Calu3 (cell line): ENCODE measurements at places on chromosomes 6 and 20. TPM values are rescaled to one million over a fixed set of nuclear protein-coding genes. Genes with fewer than 3 reads are reported as not detected.

DNA sequence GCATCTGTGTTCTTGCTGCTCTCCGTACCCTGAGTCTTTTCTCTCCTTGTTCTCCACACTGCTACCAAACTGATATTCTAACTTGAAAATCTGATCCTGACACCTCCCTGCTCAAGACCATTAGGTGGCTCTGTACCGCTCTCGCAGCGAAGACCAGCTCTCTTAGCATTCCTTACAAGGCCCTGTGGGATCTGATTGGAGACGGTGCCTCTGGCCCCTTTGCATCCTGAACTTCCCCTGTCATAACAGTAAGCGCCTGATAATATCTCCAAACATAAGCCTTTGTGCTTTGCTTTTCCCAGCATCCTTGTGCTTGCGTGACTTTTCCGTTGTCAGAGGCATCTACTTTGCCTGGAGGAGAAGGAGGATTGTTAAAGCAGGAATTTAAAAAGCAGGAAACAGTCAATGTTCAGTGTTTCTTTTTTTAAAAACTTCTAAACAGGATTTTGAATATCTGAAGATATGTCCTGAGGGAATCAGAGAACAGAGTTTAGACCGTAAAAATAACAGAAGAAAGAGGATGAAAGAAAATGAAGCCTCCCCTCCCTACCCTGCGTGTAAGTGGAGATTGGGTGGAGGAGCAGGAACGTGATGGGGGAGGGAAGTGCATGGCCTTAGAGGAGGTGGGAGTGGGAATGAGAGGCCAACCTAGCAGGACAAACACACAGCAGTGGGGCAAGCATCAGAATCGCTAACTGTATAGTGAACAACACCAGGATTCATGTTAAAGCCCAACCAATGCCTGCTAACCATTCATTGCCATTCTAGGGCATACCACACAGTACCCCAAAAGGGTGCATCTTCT is 89.2 kb upstream of the STMND1 start:
- DNase-seq = no peak
- no peaks in the 10 kb centered on the region for H3K27me3 ChIP-seq
- H3K4me3 ChIP-seq = no peak overlapping the region
- H3K27ac ChIP-seq = no peak overlapping the region
- no peaks in the 10 kb centered on the region for H3K36me3 ChIP-seq

- H3K36me3 ChIP-seq = peaks cover 59% of the 10 kb centered on the region
- DNase-seq = peak; percentile 94
- H3K4me1 ChIP-seq = peaks cover 40% of the 10 kb centered on the region
- H3K4me3 ChIP-seq = peak overlapping the region; percentile 43
These were observed 20.1 kb downstream of the MRPS18A start for GRCh38 chr6:43667245-43668150.

GRCh38 chr6:45132059-45132458 is 196.1 kb upstream of the RUNX2 start:
- no peaks in the 10 kb centered on the region for H3K36me3 ChIP-seq
- no peaks in the 10 kb centered on the region for H3K27me3 ChIP-seq
- no peak overlapping the region for H3K4me3 ChIP-seq
- no peaks in the 10 kb centered on the region for H3K4me1 ChIP-seq
- DNase-seq = no peak
- no peak overlapping the region for H3K27ac ChIP-seq

Gene SRSF12
- 1.7 and 1.8 TPM in 2 replicates for total RNA-seq

GRCh38 chr20:42204109-42204660 is 586.0 kb upstream of the CHD6 start:
- no peaks in the 10 kb centered on the region for H3K36me3 ChIP-seq
- H3K4me3 ChIP-seq = no peak overlapping the region
- no peaks in the 10 kb centered on the region for H3K4me1 ChIP-seq
- no peak overlapping the region for H3K27ac ChIP-seq
- H3K27me3 ChIP-seq = no peaks in the 10 kb centered on the region

DNA sequence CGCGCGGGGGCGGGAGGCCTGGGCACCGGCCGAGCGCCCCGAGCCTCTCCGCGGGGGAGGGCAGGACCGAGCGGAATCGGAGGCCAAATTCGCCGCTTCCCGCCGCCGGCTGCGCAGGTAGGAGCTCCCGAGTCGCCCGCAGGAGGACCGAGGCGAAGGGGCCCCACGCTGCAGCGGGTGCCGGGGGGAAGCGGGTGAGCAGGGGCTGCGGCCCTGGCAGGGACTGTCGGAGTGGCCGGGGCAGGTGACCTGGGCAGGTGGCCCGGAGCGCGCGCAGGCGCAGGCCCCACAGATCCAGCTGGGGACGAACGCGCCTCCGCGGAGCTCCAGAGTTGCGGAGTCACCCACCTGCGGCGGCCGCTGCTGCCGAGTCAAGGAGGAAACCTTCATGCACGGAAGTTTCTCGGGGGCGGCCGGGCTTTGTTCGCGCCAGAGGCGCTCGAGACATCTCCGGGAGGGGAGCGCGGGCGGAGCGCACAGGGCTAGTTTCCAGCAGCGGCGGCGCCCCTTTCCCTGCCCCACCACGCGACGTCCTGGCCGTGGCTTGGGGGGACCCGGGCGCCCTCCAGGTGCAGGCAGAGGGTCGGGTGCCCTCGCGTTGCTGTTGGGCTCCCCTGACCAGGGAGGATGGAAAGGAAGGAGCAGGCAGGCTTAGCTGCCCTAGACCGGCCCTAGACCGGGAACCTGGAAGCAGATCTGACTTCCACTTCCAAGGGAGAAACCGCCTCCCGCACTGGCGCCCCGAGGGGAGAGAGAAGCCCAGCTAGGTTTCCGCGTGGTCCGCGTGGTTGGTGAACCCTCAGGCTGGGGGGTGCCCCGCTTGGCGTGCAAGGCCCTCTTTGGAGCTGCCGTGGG is 590 bp downstream of the SLCO4A1 start:
- H3K27me3 ChIP-seq = peaks cover 25% of the 10 kb centered on the region
- H3K27ac ChIP-seq = peak overlapping the region; percentile 30
- peaks cover 41% of the 10 kb centered on the region for H3K36me3 ChIP-seq
- peak overlapping the region; percentile 92 for H3K4me3 ChIP-seq

Gene LZTS3
- total RNA-seq = 10.4 and 11.4 TPM in 2 replicates

Gene C6orf118
- total RNA-seq = not detected in 2 replicates

Gene ERVFRD-1
- not detected in 2 replicates for total RNA-seq

Gene MOG
- total RNA-seq = not detected in 2 replicates

GRCh38 chr20:54043076-54043967 is 27.1 kb downstream of the BCAS1 start:
- no peak overlapping the region for H3K27ac ChIP-seq
- H3K27me3 ChIP-seq = peaks cover 33% of the 10 kb centered on the region
- H3K36me3 ChIP-seq = no peaks in the 10 kb centered on the region
- DNase-seq = no peak
- H3K4me1 ChIP-seq = no peaks in the 10 kb centered on the region

Gene MEP1A
- total RNA-seq = not detected in 2 replicates

DNA sequence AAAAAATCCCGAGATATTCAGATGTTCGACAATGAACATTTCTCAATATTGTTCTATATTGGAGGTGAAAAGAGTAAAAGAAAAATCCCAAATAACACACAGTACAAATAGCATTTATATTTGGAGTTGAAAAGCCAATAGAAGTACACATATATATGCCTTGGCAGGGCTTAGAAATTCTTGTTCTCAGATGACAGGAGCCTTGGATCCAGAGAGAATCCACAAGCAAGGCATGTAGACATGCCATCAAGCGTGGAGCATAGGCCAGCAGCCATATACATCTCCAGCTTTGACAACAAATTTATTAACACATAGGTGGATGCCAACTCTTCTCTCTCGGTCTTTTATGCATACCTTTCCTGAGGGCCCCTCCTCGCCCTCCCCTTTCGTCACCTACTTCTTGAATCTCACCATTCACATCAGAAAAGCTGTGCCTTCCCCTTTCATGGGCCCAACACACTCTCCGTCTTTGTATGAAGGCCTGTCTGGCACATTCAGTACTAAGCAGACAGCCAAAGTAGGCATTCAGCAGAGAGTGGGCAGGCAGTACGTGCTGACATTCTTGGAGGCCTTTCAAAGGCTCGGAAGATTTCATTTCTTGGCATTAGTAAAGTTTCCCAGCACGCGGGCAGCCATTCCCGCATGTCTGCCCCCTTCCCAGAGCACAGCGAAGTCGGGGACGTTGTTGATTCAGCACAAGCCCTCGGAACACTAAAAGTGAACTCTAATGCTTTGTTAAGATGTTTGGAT is 18.2 kb downstream of the NEDD9 start:
- no peak for DNase-seq
- no peak overlapping the region for H3K4me3 ChIP-seq
- H3K27me3 ChIP-seq = no peaks in the 10 kb centered on the region
- peak overlapping the region; percentile 72 for H3K27ac ChIP-seq
- H3K4me1 ChIP-seq = peaks cover 69% of the 10 kb centered on the region

DNA sequence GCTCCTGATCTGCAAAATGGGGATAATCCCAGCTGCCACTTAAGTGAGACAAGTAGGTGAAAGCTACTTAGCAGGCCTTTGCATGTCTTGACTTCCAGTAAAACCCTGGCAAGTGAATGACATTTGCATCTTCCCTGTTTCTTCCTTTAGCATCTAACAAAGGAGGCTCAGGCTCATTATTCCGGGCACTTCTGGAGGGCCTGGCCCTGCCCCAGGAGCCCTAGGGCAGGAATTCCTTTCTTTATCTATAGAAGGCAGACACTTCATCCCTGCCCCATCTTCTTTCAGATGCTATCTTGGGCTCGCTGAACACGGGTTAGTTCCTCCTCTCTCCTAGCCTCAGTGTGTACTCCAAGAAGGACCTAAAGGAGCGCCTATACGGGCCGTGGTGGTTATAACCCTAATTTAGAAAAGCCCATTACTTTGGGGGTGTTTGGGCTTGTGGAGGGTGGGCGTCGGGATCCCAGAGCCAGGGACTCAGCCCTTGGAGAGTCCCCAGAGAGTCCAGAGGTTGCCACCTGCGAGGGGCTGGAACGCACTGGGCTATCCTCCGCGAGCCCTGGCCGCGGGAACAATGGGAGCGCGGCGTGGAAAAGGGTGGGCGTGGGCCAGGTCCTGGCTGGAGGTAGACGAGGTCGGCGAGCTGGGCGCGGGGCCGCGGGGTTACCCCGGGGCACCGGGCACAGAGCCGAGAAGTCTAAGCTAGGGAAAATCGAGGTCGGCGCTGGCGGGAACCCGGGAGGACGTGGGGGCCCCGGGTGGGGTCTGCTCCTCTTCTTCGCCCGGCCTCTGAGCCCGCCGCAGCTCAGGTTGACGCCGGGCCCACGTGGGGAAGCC is 62.8 kb upstream of the EPB41L1 start:
- peak overlapping the region; percentile 94 for H3K4me3 ChIP-seq
- peaks cover 62% of the 10 kb centered on the region for H3K4me1 ChIP-seq
- peak overlapping the region; percentile 75 for H3K27ac ChIP-seq

Gene GRM1
- 0.12 TPM in 1 of 2 replicates, not detected in the other for total RNA-seq

Gene CST2
- not detected in 2 replicates for total RNA-seq

Gene RNF182
- total RNA-seq = 1.1 and 1.6 TPM in 2 replicates
